Fibroblast of villous mesenchyme (primary cell): ENCODE measurements at places on chromosomes 5 and 9. TPM values are rescaled to one million over a fixed set of nuclear protein-coding genes. Genes with fewer than 3 reads are reported as not detected.

DNA sequence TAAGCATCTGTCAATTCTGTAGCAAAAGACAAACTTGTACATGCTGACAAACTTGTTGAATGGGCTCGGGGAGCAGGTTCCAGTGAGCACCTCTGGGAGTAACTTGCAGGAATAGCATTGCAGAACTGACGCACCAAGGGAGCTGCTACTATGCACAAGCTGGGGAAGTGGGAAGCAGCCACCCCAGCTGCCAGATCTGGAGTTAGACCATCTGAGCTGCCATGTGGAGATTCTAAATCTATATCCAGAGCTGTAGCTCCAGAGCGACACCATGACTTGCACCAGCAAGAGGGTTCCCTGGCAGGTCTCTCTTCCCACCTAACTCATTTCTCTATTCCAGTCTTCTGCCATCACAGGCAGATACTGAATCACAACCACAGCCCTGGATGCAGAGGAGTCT is 346.0 kb upstream of the PANK3 start:
- DNase-seq: no peak

Gene CAMK2A
- total RNA-seq: 1.3 TPM in 2 replicates

DNA sequence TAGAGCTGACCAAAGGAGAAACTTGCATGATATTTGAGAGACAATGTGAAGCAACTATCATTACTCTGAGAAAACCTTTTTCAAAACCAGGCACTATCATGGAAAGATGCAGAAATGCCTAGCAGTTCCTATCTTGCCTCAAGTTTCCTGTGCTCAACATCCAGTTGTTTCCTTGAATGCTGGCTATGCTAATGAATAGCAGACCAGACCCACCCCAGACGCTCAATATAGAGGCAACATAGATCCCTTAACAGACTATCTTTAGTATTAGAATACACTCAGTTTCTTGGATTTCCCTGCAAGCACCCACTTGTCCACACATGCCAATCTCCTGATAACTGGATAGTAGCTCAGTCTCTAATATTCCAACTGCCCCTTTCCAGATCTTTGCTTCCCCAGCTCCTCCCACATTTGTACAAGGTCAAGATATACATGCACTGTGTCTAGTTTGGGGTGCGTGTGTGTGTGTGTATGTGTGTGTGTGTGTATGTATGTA is 93.3 kb upstream of the PCSK5 start:
- no peak for DNase-seq

- peak; percentile 47 for DNase-seq
Observed at GRCh38 chr9:80410106-80410505, 838.3 kb downstream of the TLE4 start.

Gene INSL4
- total RNA-seq: not detected in 2 replicates

Gene PCDHGA8
- total RNA-seq: 3.0 and 3.2 TPM in 2 replicates

DNA sequence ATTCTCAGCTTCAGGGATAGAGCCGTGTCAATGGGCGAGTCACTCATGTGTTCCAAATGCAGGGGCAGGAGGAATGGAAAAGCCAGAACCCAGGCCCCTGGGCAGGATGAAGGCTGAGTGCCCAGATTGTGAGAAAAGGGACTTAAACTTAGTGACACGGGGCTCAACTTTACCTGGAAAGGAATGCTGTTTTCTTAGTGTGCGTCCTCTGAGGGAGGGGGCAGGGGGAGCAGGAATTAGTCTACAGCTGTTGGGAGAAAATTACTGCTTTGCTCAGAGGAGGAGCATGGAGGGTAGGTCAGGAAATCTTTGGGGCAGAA is 14.6 kb downstream of the HK3 start:
- no peak for DNase-seq

DNA sequence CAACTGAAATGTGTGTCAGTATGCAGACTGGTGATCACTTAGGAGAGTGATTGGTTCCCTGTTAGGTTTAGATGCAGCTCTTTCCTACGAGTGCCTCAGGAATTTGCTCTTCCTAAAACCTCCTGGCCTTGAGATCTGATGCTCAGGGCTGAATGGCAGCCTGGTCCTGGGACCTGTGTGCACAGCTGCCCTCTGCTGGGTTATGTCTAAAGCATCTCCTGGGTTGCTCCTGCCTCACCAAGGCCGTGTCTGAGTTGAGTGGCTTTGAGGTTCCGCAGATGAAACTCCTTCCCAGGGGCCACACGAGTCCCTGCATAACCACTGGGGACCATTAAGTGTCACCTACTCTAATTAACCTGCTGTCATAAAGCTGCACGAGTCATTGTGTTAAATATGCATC is 59.5 kb downstream of the MVB12B start:
- no peak for DNase-seq

Gene NR2F1-AS1
- 27.6 and 30.3 TPM in 2 replicates for total RNA-seq

Gene ZNF483
- total RNA-seq: 2.6 and 5.6 TPM in 2 replicates

Gene ROPN1L
- 0.32 and 0.43 TPM in 2 replicates for total RNA-seq

- no peak for DNase-seq
Observed at GRCh38 chr9:137140151-137141012, 1.4 kb downstream of the GRIN1 start.

DNA sequence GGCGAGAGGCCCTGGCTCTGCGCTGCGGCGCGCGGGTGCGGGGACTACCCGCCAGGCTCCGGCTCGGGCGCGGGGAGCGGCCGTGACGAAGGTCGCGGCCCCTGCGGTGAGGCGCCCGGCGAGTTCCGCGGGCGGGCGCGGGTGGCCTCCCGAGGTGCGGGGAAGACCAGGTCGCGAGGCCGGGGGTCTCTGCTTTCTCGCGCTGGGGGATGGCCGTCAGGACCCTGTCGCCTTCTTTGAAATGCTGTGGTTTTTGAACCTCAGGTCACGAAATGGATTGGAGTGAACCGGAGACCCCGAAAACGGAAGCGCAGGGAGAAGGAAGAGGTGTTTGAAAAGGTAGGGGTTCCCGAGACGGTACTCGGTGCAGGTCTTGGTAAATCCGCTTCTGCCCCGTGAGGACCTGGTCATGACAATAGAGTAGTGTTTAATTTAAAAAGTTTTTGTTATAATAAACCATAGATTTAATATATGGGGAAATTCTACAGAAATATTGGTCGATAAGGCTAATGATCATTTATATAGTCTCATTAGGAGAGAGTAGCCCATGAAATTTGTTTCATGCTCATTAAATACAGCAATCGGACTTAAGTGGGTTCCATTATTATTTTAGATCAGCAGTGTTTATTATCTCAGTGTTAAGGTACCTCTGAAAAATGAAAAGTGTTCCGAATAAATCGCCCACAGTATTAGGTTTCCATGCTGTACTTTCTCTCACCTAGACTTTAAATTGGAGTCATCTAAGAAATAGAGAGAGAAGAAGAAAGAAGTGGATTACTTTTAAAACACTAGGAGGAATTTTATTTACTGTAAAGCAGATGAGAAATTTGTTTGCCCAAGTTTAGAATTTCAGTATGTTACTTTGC is 279.0 kb downstream of the AOPEP start:
- peak; percentile 37 for DNase-seq

DNA sequence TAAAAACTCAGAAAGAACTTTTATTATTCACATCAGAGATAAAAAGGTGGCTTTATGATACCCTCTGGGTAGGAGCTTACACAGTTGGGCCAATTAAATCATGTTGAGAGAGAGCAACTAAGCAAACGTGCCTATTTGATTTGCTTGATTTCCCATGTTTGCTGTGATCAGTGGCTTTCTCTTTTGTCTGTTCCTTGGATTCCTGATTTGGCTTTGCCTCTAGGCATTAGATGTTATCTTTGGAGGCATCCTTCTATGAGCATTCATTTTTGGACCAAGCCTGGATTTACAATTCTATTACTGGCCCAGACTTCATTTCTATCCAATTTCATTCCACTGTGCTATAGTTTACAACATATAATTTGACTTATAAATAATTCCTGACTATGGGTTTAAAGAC is 35.9 kb downstream of the VCAN start:
- no peak for DNase-seq

DNA sequence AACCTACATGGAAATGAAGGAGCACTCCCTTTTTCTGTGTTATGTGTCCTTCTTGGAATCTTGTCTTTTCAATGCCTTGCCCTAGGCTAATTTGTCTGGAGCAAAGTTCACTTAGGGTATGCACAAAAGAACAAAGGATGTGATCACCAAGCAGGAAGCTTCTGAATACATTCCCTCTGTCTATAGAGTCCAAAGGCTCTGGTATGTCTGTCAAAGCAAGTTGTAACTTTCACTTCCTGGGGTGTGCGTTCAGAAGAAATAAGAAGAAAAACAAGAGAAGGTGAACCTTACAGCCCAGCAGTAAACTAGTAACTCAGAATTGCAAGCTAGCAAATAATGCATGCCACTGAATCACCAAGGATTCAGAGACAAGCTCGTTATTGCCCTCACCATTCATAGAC is 31.7 kb upstream of the CDH6 start:
- DNase-seq: no peak

- DNase-seq: no peak
Observed at GRCh38 chr5:91528831-91529230, 145.7 kb upstream of the ARRDC3 start.

GRCh38 chr9:134860510-134860909 is 20.1 kb upstream of the FCN2 start:
- no peak for DNase-seq

Gene TMEM232
- 1.3 TPM in 2 replicates for total RNA-seq

DNA sequence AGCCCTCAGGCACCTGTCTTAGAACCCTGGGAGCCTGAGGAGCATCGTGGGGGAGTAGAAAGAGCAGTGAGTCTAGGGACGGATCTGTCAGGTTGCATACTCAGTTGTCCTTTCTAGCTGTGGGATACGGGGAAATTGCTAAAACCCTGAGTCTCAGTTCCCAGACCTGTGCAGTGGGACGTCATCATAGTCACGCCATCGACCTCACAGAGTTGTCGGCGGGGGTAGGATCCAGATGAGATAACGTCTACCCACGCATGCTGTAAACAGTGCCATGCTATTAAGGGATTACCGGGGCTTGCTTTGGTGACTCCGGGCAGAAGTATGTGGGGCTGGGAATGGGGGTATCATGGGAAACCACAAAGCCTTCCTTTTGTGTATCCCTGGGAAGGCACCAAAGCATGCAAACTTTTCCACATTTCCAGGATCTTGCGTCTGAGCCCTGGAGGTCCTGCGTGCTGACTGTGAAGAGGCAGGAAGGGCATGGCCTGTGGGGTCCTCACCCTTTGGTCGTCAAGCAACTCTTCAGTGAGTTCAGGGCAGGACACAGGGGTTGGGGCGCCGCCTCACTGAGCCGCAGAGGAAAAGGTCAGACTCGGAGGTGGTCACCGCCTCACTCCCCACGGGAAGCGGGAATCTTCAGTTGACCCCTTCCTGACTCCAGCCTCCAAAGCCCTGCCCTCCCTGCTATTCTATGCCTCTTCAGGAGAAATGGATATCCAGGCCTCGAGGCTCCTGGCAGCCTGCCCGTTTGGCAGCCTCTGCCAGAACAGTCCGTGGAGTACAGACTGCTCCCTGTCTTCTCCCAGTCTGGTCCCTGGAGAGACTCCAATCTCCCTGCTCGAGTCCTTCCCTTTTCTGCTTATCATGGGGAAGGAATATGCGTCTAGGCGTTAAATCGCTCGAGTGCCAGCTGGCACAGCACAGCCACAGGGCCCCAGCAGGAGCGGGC is 186.8 kb upstream of the KLF9 start:
- DNase-seq: peak; percentile 100

Gene FAM221B
- total RNA-seq: not detected in 2 replicates

Gene DIRAS2
- total RNA-seq: 0.97 and 1.3 TPM in 2 replicates

DNA sequence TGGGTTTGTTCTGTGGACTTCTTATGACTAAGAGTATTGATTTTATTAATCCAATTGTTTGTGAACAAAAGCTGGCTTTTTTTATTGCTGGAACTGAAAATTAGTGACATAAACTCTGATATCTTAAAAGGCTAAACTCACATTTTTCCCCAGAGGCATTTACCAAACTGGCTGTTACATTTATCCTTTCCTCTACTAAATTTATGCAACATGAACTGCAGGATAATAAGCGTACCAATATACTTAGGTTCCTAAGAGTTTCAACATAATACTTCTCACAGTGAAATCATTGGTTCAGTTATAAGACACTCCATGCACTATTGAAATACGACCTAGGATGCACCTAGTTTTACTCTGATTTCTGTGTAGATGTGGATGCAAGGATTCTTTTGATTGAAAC is 560.8 kb upstream of the WWC1 start:
- DNase-seq: no peak

DNA sequence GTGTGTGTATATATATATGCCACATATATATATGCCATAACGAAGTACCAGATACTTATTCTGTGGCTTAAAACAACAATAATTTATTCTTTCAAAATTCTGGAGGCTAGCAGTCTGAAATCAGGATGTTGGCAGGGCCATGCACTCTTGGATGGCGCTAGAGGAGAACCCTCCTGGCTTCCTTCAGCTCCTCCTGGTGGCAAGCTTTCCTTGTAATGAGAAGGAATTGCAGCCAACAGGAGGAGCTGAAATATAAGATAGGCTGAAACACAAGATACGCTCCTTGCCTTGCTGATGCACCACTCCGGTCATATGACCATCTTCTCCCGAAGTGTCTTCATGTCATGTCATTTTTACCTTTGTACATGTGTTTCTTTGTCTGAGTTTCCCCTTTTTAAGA is 368.1 kb upstream of the CTNND2 start:
- DNase-seq: no peak

DNA sequence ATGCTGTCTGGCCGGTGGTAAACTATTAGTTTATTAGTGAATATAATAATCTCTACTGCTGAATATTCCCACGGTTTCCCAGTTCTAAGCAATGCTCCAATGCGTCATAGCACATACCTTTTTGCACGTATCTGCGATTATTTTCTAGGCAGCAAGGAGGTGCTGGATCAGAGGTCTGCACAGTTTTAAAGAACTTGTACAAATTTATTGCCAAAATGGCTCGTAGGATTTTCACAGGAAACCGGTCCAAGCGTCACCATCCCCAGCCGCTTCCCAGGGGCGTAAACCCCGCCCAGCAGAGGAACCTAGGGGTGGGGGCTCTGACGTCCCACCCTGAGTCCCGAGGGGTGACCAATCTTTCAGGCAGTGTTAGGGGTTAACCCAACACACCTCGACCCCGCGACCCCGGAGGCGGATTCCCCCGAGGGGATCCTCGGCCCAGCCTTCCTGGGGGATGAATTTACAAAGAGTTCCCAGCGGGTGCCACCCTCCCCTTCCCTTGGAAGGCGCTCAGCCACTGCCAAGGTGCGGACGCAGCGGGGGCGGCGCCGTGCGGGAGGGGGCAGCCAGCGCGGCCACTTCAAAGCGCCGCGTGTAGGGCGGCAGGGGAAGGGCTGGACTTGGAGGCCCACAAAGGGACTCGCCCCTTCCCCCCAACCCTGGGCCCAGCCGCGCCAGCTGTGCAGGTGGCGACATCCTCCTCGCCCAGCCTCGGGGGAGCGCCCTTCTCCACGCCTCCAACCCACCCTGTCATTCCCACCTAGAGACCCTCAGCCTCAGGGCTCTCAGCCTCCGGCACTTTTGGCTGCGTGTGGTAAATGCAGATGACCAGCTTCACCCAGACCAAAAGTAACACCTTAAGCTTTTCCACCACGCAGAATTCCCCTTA is 43.5 kb upstream of the TCF7 start:
- DNase-seq: peak; percentile 34

Gene PDE6A
- under 0.01 TPM in 1 of 2 replicates, not detected in the other for total RNA-seq

DNA sequence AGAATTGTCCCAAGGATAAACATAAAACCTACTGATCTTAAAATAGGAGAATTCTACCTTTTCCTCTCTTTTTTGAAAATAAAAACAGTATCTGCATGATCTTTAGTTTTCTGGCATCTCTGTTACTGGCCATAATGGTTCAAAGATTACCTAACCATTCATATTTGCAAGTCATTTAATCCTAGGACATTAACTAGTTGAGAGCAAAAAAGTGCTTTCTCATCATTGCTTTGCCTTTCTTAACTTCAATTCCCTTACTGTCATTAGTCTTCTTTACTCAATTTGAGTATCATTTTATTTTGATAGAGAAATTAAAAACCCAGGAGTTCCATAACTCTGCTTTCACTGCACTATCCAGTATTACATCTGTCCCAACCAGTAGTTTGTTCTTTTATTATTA is 68.6 kb downstream of the RFX3 start:
- no peak for DNase-seq

GRCh38 chr9:94973451-94973941 is 247.0 kb downstream of the AOPEP start:
- no peak for DNase-seq
